Peyer's patch (tissue), 4 donors: ENCODE measurements at places on chromosomes 3 and 15. TPM values are rescaled to one million over a fixed set of nuclear protein-coding genes. Genes with fewer than 3 reads are reported as not detected.

DNA sequence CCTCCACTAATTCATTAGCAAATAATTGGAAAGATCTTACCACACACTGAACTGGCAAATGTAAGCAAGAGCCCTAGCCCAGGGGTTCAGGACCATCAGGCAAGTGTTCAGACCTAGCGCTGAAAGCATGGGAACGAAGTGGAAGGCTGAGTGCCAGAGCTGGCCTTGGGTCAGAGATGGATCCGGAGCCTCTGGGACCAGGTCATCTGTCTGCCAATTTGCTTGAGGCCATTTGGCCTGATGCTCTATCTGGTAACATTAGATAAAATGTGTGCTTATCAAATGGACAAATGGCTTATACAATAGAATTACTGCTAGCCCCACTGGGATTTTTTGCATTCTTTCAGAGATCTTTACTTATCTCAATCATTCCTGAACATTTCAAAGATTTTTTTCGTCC, 1.4 kb upstream of the TMC3 start:
- H3K27ac ChIP-seq, result no peak overlapping the region
- H3K4me1 ChIP-seq, result no peaks in the 10 kb centered on the region
- H3K4me3 ChIP-seq, result no peak overlapping the region
- no peaks in the 10 kb centered on the region for H3K36me3 ChIP-seq

DNA sequence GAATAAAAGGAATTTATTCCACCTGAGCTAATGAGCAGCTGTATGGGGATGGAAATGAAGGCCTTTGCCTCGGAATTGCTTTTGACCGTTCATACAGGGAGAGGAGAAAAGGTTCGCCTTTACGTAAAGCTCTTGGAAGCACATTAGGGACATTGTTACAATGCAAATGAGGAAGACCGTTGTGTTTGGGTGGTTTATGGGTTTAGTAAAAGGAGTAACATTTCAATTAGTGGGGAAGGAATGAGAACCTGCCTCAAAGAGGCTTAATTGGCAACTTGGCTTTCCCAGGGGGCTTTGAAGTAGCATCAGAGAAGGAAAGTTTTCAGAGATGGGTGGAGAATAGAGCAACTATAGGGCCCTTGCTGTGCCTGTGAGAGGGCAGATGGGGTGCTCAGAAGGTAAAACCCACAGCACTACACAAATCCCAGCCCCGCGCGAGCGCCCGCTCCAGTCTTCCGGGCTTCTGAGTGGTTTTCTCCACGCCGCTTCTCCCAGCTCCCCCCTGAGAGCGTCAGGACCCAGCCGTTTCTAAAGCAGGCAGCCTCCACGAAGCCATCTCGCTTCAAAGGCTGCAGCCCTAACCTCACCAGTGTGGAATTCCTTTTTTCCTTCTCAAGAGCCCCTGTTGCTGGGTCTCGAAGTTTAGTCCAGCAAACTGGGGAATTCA, 192.0 kb upstream of the HES1 start:
- H3K27ac ChIP-seq, result no peak overlapping the region
- DNase-seq, result no peak
- no peaks in the 10 kb centered on the region for H3K4me1 ChIP-seq
- H3K27me3 ChIP-seq, result no peaks in the 10 kb centered on the region

KLHL25 gene
- total RNA-seq, result 23.6 TPM

IFT80 gene
- 10.5 TPM for total RNA-seq

- no peak overlapping the region for H3K27ac ChIP-seq
- H3K4me3 ChIP-seq, result no peak overlapping the region
- no peak for DNase-seq
- H3K36me3 ChIP-seq, result no peaks in the 10 kb centered on the region
Measured at GRCh38 chr3:178202194-178202593, 334.0 kb upstream of the KCNMB2 start.

- no peak overlapping the region for H3K4me3 ChIP-seq
- H3K27me3 ChIP-seq, result no peaks in the 10 kb centered on the region
Measured at GRCh38 chr3:77189258-77189657, 149.4 kb downstream of the ROBO2 start.

PLIN1 gene
- 10.1 TPM for total RNA-seq

DNA sequence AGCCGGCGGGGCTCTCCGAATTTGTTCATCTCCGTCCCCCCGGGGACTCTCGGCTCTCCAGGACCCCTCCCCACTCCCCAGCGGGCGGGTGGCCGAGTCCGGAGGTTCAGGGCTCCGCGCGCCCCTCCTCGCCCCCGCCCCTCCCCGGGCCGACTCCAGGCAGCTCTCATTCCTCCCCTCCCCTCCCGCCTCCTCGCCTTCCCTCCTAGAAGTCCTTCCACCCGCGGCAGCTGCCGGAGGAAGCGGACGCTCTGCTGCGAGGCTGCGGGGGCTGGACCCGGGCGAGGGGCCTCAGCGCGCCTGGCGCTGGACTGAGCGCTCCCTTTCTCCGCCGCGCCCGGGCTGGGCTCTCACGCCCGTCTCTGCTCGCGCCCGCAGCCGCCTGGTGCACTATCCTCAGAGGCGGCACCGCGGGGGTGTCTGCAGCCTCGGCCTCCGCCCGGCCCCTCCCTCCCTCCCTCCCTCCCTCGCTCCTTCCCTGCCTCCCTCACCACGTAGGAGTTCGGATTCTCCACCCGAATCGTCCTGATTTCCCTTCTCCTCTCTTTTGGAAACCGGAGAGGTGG, at the start of gene ROBO2:
ROBO2 (plus strand) TSS at position 494 of the 566 bp plus-strand sequence. CDS start 687 bp downstream, outside the sequence.
- DNase-seq, result peak; percentile 70
- H3K4me3 ChIP-seq, result peak within 1 kb of the TSS; percentile 68
- H3K27me3 ChIP-seq, result no peaks in the 10 kb centered on the region

DNA sequence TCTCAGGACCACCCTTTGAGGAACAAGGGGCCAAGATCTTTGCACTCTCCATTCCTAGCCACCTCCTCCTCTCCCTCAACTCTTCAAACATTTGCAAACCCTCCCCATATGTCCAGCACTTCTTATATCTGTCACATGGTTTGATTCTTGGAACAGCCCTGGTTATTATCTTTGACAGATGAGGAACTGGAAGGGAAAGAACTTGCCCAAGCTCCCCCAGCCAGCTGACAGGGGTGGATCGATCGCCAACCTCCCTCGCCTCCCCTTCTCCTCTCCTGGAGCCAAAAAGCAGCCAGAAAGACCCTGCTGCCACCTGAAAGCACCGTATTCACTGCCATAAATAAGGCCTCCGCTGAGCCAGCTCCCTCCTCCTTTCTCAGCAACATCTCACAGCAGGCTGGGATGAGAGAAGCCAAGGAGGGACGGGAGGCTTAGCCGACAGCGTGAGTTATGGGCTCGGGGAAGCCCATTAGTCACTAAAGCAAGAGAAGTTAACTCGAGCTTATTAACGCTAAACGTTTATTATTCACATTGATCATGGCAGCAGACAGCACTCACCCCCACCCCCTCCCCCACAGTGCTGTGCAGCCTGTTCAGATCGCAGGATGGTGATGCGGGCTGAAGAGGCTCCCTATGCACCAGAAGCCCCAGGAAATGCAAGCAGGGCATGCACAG, 22.2 kb upstream of the FGD5 start:
- peak; percentile 33 for DNase-seq
- H3K4me3 ChIP-seq, result no peak overlapping the region
- H3K27me3 ChIP-seq, result no peaks in the 10 kb centered on the region
- no peak overlapping the region for H3K27ac ChIP-seq
- H3K36me3 ChIP-seq, result no peaks in the 10 kb centered on the region

DNA sequence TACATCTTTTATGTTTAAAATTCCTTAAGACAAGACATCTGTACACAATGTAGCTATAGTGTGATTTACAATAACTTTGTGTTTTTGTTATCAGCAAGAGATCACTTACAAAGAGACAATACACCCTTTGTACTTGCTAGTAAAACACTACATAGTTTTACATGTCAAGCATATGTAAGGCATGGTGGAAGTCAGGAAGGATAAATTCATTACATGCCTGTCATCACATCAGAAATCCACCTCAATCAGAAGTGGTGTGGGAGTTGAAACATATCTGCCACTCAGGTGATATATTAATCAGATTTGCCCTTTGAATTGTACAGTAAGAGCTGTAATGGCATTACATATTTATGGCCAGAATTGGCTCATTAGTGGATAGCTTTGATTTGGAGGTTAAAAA, 95.5 kb downstream of the MBNL1 start:
- H3K27ac ChIP-seq, result no peak overlapping the region
- H3K27me3 ChIP-seq, result no peaks in the 10 kb centered on the region
- H3K4me3 ChIP-seq, result no peak overlapping the region
- H3K36me3 ChIP-seq, result no peaks in the 10 kb centered on the region
- DNase-seq, result no peak

DNA sequence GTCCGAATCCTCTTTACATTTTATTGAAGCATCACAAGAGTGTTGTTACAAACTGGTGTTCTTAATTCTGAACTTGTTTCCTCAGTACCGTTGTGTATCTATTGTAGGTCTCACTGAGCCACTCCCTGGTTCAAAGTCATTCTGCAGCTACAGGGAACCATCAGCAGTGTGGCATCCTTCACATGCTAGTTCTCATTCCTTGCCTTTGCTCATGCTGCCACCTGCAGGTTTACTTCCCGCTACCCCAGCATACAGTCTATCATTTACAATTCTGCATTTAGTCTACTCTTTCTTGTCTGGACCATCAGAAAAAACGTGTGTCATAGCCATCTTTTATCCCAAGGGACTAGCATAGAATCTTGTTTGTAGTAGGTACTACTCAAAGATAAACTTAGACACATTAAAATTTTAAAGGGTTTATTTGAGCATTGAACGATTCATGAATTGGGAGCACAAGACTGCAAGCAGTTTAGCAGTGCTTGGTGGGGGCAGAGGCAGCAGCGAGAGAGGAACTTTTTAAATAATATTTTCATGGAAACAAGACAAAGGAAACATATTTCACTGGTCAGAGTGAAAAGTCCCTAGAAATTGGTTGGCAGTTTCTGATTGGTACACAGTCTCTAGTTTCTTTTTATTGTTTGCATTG, 402.1 kb downstream of the CADM2 start:
- no peaks in the 10 kb centered on the region for H3K4me1 ChIP-seq
- no peaks in the 10 kb centered on the region for H3K36me3 ChIP-seq
- H3K27ac ChIP-seq, result no peak overlapping the region
- H3K27me3 ChIP-seq, result no peaks in the 10 kb centered on the region

RUBCN gene
- 45.4 TPM for total RNA-seq

GRCh38 chr15:58698887-58699641, 50.4 kb downstream of the ADAM10 start:
- H3K4me1 ChIP-seq, result no peaks in the 10 kb centered on the region
- DNase-seq, result no peak
- no peaks in the 10 kb centered on the region for H3K27me3 ChIP-seq
- no peaks in the 10 kb centered on the region for H3K36me3 ChIP-seq
- no peak overlapping the region for H3K4me3 ChIP-seq
- H3K27ac ChIP-seq, result no peak overlapping the region

C3orf80 gene
- total RNA-seq, result 0.57 TPM

DNA sequence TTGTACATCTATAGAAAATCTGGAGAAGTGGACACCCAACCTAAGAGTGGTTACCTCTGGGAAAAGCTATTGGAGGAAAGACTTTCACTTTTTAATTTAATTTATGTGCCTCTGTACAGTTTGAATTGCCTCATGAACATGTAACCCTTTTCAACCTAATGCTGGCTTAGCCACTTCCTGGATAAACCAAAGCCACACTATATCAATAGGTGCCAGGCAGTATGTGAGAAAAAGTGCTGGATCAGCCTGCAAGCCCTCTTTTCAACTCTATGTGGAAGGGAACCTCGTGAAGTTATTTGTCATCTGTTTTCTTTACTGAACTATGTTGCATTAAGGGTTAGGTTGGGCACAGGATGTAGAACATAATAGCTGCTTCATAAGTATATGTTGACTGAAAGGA, 9.3 kb upstream of the TOPAZ1 start:
- H3K27ac ChIP-seq, result no peak overlapping the region
- no peaks in the 10 kb centered on the region for H3K36me3 ChIP-seq
- DNase-seq, result no peak
- no peak overlapping the region for H3K4me3 ChIP-seq
- no peaks in the 10 kb centered on the region for H3K4me1 ChIP-seq
- no peaks in the 10 kb centered on the region for H3K27me3 ChIP-seq

TNIK gene
- 37.1 TPM for total RNA-seq

TGM4 gene
- total RNA-seq, result not detected

FILIP1L gene
- 5.3 TPM for total RNA-seq

CD200 gene
- 4.4 TPM for total RNA-seq

DNA sequence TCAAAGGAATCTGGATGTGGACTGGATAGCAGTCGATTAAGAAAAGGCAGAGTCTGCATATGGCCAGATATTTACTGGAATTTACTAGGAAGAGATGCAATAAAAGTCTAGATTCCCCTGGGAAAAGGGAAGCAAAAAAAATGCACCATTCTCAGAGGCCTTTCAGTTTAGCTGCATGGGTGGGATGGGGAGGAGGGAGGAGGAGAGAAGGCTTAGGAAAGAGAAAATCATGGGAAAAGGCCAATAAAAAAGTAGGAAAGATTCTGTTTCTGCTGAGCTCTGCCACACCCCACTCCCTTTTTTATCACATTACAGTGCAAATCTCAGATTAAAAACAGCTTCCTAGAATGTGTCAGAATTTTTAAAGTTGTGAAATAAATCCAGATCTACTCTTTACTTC, 103.6 kb downstream of the ADAMTS9 start:
- no peaks in the 10 kb centered on the region for H3K4me1 ChIP-seq
- no peak overlapping the region for H3K27ac ChIP-seq
- H3K36me3 ChIP-seq, result no peaks in the 10 kb centered on the region
- no peak overlapping the region for H3K4me3 ChIP-seq
- no peak for DNase-seq

- no peak overlapping the region for H3K27ac ChIP-seq
- H3K36me3 ChIP-seq, result no peaks in the 10 kb centered on the region
- no peaks in the 10 kb centered on the region for H3K27me3 ChIP-seq
- no peaks in the 10 kb centered on the region for H3K4me1 ChIP-seq
Measured at GRCh38 chr3:31747785-31748184, 215.1 kb downstream of the STT3B start.

GABRB3 gene
- 0.67 TPM for total RNA-seq

DNA sequence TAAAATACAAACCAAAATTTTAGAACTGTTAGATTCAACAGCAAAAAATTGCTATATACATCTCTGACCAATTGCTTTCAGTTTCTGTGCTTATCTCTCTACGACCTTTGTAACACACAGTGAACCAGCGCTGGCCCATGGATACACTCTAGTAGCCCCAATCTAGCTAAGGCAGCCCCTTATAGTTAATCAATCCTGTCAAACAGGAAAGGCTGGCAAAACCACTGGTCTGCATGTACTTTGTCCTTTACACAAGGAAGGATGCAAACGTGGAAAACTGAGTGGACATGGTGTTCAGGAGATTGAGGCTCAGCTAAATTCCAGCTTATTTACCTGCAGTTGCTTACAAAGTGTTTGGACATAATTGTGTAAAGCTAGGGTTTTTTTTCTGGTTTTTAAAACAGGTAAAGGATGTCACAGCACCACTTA, 25.9 kb downstream of the ADGRG7 start:
- H3K36me3 ChIP-seq, result no peaks in the 10 kb centered on the region
- H3K4me1 ChIP-seq, result no peaks in the 10 kb centered on the region
- H3K4me3 ChIP-seq, result peak overlapping the region; percentile 9
- no peaks in the 10 kb centered on the region for H3K27me3 ChIP-seq
- H3K27ac ChIP-seq, result peak overlapping the region; percentile 55
